Osteocyte (in vitro differentiated cells): ENCODE measurements at places on chromosomes 6 and 20. TPM values are rescaled to one million over a fixed set of nuclear protein-coding genes. Genes with fewer than 3 reads are reported as not detected.

Gene TREM2
- total RNA-seq: not detected in 2 replicates

Gene FAXC
- total RNA-seq: 2.5 and 3.1 TPM in 2 replicates

Gene TPBG
- 44.1 and 47.1 TPM in 2 replicates for total RNA-seq

Gene SLC26A8
- not detected in 2 replicates for total RNA-seq

Gene FAM83B
- 0.26 and 0.64 TPM in 2 replicates for total RNA-seq

Gene FAM209B
- 0.55 TPM in 1 of 2 replicates, not detected in the other for total RNA-seq

Gene HAO1
- not detected in 2 replicates for total RNA-seq

Gene CTCFL
- not detected in 2 replicates for total RNA-seq

Gene FAM217A
- total RNA-seq: not detected in 2 replicates

Gene MCHR2
- not detected in 2 replicates for total RNA-seq

Gene SIRPG
- not detected in 2 replicates for total RNA-seq

Gene GFRA4
- not detected in 2 replicates for total RNA-seq

Gene OPRM1
- total RNA-seq: not detected in 2 replicates

Gene ATP9A
- total RNA-seq: 58.4 and 65.3 TPM in 2 replicates

Gene GPRC6A
- not detected in 2 replicates for total RNA-seq

Gene NKX2-4
- not detected in 2 replicates for total RNA-seq

Gene BMP6
- not detected in 2 replicates for total RNA-seq

Gene APCDD1L
- total RNA-seq: 2.4 and 3.1 TPM in 2 replicates

Gene PBOV1
- total RNA-seq: not detected in 2 replicates

Gene RBM38
- 17.8 and 18.8 TPM in 2 replicates for total RNA-seq

Gene DEFB121
- total RNA-seq: not detected in 2 replicates

Gene ADGRB3
- 8.8 and 8.9 TPM in 2 replicates for total RNA-seq

Gene MYLK4
- 0.78 and 1.0 TPM in 2 replicates for total RNA-seq

Gene EPHA7
- total RNA-seq: 418 and 424 TPM in 2 replicates

Gene OR12D3
- not detected in 2 replicates for total RNA-seq

Gene TRPC4AP
- 83.0 TPM in 2 replicates for total RNA-seq

Gene SLC17A1
- total RNA-seq: not detected in 2 replicates

Gene NT5E
- 193 and 197 TPM in 2 replicates for total RNA-seq

Gene XPO5
- 35.0 and 38.7 TPM in 2 replicates for total RNA-seq

Gene TOMM34
- total RNA-seq: 23.7 and 24.0 TPM in 2 replicates

Gene GSTA2
- not detected in 2 replicates for total RNA-seq
